ENCODE measurements at places on chromosomes 4 and X.

DNA sequence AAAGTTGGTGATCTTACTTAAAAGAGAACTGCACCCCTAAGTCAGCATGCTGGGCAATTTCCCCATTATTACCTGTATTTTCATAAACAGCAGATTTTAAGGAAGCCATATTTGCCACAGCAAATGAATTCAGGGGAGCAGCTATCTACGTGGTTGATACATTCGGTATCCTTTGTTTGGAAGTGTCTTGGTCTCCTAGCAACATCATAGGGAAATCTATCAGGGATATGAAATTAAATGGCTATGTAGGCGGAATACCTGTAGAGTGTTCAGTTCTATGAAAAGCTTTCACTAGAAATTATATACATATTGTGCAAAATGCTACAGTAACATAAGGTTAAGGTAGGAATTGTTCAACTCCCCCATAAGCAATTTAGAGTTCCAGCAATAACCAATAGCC is 157.2 kb upstream of the EMCN start:
- DNase-seq: no peak

- DNase-seq: no peak
Observed at GRCh38 chr4:106423791-106424190, 55.2 kb upstream of the GIMD1 start.

GRCh38 chrX:1144293-1144692 is 68.2 kb downstream of the CRLF2 start:
- DNase-seq: no peak

DNA sequence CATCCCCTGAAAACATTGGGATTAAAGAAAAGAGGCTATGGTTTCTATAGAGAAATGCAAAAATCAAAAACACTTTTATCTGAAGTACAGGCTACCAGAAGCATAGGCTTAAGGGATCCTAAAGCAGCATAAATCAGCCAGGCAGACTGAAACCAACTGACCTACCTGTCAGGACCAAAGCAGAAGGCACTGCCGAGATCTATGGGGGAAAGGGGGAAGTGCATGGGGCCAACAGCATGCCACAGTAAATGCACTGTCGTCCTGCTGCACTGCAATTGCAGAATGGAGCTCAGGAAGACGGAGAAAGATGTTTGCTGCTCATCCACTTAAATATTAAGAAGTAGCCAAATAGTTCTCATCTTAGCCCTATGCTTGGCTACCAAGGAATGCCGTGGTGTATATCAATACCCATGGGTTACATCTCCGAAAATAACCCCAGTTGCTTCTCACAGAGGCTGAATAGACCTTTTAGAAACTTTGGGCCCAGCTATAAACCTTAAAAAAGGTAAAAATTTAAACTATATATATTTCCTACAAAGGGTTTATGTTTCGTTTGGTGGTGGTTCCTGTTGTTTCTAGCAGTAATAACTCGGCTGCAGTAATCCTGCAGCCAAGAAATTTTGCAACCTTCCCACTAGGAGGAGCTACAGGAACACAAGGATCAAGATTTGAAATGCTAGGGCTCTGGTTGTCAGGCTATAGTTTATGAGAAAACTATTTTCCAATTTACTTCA is 312.2 kb upstream of the DIAPH2 start:
- no peak for DNase-seq

DNA sequence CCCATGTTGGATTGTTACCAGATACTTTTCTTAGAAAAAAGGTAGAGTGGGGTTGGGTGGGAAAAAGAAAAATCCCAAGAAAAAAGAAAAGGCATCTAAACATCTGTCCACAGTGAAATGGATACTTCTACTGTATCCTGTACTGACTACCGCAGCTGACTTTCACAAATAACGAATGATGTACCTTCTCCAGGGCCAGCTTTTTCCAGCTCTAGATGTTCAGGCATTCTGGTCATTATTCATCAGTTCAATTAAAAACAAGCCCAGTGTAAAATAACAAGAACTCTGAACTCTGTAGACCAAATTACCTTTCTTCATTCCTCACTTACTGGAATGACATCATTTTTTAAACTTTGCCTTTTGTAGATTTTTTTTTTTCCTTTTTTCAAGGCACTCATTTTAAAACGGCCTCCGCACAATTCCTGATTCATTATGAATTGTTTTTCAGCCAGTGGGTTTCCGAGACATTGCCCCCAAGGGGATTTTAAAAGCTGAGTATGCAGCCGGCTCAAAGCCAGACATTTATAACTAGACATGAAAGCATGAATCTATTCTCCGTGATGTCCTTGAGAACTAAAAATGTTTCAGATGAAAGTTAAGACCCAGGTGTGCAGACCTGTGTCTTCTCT is 113.5 kb downstream of the PRKX start:
- DNase-seq: no peak

DNA sequence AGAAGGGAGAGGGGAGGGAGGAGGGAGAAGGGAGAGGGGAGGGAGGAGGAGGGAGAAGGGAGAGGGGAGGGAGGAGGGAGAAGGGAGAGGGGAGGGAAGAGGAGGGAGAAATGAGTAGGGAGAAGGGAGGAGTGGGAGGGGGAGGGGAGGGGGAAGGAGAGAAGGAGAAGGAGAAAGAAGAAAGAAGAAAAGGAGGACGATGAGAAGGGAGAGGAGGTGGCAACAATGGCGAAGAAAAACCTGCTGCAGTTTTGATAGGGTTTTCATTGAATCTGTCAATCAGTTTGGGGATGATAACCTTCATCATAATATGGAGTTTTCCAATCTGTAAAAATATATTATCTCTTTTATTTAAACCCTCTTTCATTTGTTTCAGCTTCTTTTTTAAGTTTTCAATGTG is 185.2 kb downstream of the ADAM29 start:
- DNase-seq: no peak

DNA sequence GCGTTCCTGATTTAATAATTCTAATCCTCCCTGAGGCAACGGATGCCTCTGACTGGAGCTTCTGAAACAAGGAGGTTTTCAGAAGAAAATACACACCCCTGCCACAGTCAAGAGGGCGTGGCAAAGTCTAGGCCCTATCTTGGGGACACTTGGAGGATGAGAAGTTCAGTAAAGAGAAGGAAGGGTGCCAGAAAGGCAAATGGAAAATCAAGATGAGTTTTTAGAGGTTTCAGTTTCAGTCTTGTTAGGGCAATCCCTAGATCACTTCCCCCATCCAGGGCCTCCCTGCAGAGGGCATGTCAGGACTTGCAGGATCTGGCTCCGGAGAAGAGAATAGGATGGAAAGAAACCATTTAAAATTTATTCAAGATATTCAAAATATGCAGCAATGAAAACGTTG is 28.5 kb upstream of the FGF2 start:
- no peak for DNase-seq

DNA sequence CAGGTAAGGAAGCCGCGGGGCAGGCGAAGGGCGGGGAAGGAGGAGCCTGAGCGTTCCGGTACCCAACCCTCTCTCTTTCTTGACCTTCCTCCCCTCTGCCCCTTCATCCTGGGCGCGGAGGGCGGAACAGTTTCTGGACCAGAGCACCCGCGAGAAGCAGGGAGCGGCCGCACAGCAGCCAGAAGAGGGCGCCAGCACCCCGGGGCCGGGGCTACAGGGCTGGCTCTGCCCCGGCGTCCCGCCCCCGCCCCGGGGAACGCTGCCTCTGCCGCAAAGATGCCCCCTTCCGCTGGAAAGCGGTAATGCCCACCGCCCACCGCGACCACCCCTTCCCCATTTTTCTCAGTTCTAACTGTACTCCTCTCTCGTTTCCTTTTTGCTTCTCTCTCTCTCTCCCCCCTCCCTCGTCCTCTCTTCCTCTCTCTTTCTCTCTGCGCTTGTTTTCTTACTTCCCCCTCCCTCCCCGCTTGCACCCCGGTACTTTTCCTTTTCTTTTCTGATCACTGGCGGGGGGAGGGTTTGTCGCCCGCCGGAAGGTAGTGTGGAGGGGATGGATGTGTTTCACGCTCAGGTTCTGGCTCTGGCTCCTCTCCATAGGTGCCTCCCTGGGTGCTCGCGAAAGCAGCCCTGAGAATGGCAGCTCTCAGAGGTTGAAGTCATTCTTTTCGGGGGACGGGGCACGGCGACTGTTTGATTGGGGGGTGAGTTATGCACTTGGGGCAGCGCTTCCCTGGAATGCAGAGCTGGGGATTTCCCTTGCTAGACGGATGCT is 13.1 kb upstream of the PRDM8 start:
- DNase-seq: peak; percentile 95

GRCh38 chrX:2552621-2553201 is 51.9 kb upstream of the DHRSX start:
- DNase-seq: no peak

GRCh38 chr4:73615613-73616012 is 4.6 kb downstream of the RASSF6 start:
- DNase-seq: no peak

- no peak for DNase-seq
Observed at GRCh38 chr4:69907151-69907550, 23.7 kb upstream of the CSN1S1 start.
